T-helper 9 cell (primary cell): ENCODE measurements at places on chromosomes 3 and 15.
A peak's percentile ranks its signal among the peaks of the same experiment; 100 is the strongest.

- DNase-seq, result no peak
Observed at GRCh38 chr3:18047052-18047451, 304.6 kb upstream of the TBC1D5 start.

DNA sequence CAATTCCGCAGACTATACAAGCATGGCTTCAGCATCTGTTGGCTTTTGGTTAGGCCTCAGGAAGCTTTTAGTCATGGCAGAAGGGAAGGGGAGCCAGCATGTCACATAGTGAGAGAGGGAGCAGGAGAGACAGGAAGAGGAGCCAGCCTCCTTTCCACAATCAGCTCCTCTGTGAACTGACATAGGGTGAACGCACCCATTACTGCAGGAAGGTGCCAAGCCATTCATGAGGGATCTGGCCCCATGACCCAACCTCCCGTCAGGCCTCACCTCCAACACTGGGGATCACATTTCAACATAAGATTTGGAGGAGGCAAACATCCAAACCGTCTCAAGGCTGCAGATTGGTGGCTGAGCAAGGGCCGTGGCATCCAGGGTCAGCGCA lies 106.3 kb downstream of the LRRK1 start:
- DNase-seq, result no peak

- no peak for DNase-seq
Observed at GRCh38 chr3:122776675-122777468, 16.8 kb downstream of the HSPBAP1 start.

- DNase-seq, result no peak
Observed at GRCh38 chr3:324423-324822, 127.9 kb downstream of the CHL1 start.

- no peak for DNase-seq
Observed at GRCh38 chr3:196970547-196971093, 2.0 kb upstream of the PIGZ start.

GRCh38 chr15:64070106-64070505 lies 23.5 kb downstream of the CIAO2A start:
- DNase-seq, result no peak

DNA sequence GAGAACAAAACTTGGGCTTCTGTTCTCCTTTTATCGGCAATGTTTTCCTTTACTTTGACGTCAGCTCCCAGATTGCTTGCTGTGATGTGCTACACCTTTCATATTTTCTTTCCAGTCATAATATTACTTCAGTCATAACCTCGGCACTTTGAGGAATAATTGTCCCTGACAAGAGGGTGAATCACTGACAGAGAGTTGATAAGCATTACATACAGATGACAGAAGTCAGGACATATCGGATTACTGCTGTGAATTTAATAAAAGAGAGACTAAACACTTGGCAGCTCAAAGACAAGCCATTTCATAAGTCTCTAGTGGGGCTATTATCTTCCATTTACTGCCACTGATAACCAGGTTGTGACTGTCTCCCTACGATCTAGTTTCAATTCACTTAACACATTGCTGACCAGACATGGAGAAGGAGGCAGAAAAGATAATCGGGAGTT lies 362.1 kb upstream of the ARRDC4 start:
- no peak for DNase-seq

DNA sequence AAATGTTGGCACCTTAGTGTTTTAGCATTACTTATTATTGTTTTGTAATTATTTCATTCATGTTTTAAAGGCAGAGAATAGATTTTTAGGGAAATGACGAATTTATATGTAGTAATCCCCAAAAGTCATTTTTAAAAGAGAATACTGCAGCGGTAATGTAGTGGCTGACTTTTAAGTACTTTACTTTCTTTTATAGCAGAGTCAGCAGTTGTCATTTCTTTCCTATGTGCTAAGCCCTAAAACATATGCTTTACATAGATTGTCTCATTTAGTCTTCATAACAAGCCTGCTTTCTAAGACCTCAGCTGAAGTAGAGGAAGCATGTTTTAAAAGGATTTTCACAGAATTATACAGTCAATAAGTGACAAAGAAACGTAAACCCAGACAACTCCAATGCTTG lies 102.1 kb upstream of the PEX5L start:
- no peak for DNase-seq

GRCh38 chr3:117510396-117510795 lies 800.8 kb downstream of the TUSC7 start:
- DNase-seq, result no peak

GRCh38 chr3:31572236-31573004 lies 39.7 kb downstream of the STT3B start:
- DNase-seq, result no peak

DNA sequence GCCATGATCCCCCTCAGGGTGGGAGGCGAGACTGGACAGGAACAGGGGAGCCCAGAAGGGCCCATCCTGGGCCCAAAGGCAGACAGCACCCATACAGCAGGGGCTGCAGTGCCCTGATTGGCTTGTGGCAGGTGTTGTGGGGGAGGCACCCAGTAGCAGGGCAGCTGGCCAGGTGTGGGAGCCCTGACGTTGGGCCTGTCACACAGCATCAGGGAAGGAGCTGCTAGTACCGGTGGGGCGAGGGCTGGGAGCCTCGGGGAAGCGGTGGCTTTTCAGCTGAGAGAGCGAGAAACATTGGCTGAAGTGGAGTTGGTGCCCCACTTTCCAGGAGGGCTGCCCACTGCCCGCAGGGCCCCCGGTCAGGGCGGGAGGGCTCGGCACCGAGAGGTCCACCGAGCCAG lies 19.7 kb upstream of the CYP11A1 start:
- no peak for DNase-seq

GRCh38 chr3:102329066-102329465 lies 105.7 kb upstream of the ZPLD1 start:
- no peak for DNase-seq

- DNase-seq, result no peak
Observed at GRCh38 chr3:99549220-99549619, 89.2 kb upstream of the COL8A1 start.

DNA sequence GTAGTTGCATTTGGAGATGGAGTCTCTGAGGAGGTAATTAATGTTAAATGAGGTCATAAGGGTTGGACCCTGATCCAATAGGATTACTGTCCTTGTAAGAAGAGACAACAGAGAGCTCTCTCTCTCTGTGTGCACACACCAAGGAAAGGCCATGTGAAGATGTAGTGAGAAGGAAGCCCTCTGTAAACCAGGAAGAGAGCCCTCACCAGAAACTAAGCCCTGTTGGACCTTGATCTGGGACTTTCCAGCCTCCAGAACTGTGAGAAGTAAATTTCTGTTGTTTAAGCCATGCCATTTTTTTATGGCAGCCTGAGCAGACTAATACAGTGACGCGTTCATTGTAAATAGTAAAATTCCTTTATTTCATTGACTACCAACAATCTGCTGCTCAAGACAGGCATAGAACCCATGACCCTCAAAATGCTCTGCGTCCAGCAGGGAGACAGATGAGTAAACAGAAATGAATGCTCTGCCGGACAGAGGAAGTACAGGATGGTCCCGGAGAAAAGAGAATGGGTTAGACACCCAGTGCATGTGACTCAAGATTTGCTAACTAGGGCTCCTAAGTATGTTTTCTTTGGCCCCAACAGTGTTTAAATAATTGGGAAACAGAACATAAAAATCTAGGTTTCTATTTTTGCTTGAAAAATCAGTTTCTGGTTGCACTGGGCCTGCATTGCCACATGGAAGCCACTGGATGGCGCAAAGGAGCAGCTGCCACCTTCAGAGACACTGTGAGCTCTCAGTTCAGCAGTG lies 37.9 kb upstream of the TNFAIP8L3 start:
- no peak for DNase-seq

DNA sequence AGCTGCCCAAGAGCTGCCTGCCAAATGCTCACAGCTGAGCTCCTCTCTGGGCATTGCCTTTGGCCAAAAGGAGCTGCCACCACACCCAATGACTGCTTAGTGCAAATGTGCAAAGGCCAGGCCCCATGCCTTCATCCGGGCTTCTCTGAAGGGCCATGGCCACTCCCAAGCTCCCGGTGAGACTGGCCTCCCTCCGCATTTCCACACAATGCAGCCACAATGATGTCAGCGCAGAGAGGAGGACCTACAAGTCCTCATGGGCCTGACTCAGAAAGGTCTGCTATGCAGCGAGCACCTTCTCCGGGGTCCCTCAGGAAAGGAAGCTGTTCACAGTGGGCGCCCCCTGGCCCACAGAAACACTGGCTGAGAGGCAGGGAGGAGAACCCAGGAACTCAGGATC lies 12.7 kb downstream of the OXTR start:
- DNase-seq, result no peak

DNA sequence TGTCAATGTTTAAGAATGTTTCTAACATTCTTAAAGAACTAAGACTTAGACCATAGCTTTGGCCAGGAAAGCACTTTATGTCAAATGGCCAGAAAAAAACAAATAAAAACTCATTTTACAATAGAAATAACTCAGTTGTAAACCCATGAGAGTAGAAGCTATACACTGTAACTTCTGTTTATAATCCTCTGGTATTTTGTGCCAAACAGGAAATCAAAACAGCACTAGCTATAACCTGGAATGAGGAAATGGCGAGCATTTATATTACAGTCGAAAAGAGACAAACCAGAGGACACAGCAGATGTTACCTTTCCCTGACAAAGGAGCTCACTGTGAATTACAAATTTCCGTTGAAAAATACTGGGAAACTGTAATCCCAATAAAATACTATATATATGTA lies 10.3 kb downstream of the GK5 start:
- no peak for DNase-seq

- DNase-seq, result no peak
Observed at GRCh38 chr15:70101459-70102113, 3.9 kb upstream of the TLE3 start.

DNA sequence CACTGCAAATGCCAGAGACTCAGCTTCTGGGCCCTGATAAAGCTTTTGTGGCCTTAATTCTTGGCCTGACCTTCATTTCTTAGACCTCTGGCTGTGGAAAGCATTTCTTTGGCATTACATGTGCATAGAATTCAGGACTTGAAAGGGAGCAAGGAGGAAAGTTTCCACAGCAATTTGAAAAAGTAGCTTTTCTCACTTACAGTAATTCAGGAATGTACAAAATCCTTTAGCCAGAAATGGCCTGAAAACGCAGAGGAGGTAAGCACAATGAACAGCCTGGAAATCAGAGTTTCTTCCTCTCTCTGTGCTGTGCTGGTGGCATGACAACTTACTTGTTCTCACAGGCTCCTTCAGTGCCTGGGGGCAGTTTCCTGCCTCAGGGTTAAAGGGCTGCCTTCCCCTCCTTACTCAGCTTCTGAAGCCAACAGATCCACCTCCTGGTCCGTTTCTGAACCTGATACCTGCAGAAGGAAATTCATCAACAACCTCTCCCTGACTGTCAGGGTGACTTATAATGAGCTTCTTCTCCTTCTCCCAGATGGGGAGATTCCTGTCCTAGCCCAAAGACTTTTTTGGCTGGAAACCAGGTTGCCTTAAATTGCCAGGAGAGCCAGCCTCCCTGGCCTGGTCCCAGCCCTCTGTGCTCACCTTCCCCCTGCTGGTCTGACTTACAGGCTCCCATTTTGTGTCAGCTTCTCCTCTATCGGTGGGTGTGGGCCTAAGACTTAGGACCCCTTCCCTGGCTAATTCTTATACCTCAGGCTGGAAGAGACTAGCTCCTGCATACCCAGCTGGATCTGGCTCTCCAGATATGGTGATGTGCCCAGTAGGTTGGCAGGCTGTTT lies 102.3 kb downstream of the MYRIP start:
- no peak for DNase-seq

DNA sequence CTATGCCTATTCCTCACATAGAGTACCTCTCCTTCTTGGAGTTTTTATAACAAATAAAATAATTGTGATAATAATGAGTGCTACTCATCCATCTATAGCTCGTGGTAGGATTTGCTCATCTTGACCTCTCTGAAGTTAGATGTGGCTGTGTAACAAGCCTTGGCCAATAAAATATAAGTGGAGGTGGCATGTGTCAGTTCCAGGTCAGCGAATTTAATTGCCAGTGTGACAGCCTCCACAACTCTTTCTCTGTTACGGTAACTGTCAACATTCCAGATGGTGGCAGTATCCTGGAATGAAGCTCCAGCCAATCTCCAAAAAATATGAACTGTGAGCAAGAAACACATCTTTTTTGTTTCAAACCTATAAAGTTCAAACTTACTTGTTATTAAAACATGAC lies 13.8 kb downstream of the CLRN1 start:
- DNase-seq, result no peak

GRCh38 chr15:68795298-68795848 lies 25.3 kb downstream of the ANP32A start:
- peak; percentile 53 for DNase-seq

- peak; percentile 65 for DNase-seq
Observed at GRCh38 chr3:13657660-13658435, 108.9 kb downstream of the FBLN2 start.

GRCh38 chr3:86420990-86421739 lies 569.8 kb downstream of the VGLL3 start:
- no peak for DNase-seq

- DNase-seq, result no peak
Observed at GRCh38 chr3:36877930-36878685, 66.7 kb downstream of the TRANK1 start.

GRCh38 chr3:82461049-82461889 lies 699.8 kb upstream of the GBE1 start:
- no peak for DNase-seq

DNA sequence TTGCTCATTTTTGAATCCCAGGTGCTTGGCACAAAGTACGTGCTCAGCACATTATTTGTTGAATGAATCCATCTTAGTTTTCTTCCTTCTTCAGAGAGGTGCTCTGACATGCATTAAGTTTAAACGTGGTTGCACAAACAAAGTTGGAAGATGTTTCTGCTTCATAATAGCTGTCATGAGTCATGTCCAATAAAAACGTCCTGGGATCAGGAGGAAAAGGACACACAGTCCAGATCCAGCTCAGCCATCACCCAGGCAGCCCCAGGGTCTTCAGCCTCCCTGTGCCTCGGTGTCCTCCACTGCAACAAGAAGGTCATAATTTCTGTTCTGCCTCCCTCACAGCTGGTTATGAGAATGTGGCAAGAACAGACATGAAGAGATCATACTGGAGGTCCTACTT lies 55.4 kb downstream of the CCNL1 start:
- no peak for DNase-seq

- no peak for DNase-seq
Observed at GRCh38 chr3:182389071-182389815, 404.1 kb upstream of the ATP11B start.

DNA sequence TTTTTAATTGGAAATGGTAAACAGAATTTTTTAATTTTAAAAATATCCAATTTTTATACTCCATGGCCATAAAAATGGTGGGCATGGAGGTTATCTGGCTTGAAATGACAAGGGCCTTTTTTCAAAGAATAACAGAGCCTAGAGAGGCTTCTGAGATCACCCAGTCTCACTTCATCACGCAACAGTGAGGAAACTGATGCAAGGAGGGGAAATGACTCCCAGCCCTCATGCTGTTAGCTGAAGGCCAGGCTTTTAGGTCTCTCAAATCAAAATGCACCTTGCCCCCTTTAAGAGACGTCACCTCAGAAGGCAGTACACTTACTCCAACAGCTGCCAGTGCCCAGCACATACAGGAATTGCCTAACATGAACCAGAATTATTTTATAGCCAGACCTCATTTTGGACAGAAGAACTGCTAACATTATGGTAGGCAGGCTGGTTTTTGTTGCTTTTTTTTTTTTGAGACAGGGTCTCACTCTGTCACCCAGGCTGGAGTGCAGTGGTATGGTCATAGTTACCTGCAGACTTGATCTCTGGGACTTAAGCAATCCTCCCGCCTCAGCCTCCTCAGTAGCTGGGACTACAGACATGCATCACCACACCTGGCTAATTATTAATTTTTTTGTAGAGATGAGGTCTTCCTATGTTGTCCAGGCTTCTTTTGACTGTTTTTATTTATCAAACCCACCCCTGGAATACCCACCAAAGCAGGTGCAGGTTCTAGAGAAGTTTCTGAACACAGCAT lies 9.1 kb downstream of the RAB43 start:
- no peak for DNase-seq
